Thyroid gland (tissue), 4 donors: ENCODE measurements at places on chromosomes 6 and 20. TPM values are rescaled to one million over a fixed set of nuclear protein-coding genes. Genes with fewer than 3 reads are reported as not detected.

The TMEM181 gene
- total RNA-seq, result 28.1 TPM

The DNMT3B gene
- 2.7 TPM for total RNA-seq

The GLP1R gene
- 0.45 TPM for total RNA-seq

The COL21A1 gene
- 1.6 TPM for total RNA-seq

The IL20RA gene
- 3.8 TPM for total RNA-seq

DNA sequence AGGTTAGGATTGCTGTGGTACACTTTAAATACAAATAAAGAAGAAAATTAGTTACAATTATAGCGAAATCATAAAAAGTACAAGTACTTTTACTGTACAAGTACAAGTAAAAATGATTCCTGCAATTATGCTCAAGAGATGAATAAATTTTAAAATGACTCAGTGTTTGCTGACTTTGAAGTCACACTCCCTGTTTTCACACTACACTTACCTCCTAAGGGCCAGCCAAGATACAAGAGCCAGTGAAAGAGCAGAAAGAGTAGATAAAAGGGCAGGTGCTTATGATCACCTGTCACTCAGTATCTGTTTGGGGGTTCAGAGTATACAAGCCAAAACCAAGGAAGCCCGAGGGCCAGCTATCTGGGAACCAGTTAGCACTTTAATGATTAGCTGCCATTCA is 41.0 kb upstream of the COL21A1 start:
- H3K36me3 ChIP-seq, result no peaks in the 10 kb centered on the region
- H3K27ac ChIP-seq, result no peak overlapping the region
- no peaks in the 10 kb centered on the region for H3K4me1 ChIP-seq
- H3K27me3 ChIP-seq, result no peaks in the 10 kb centered on the region
- no peak overlapping the region for H3K4me3 ChIP-seq

DNA sequence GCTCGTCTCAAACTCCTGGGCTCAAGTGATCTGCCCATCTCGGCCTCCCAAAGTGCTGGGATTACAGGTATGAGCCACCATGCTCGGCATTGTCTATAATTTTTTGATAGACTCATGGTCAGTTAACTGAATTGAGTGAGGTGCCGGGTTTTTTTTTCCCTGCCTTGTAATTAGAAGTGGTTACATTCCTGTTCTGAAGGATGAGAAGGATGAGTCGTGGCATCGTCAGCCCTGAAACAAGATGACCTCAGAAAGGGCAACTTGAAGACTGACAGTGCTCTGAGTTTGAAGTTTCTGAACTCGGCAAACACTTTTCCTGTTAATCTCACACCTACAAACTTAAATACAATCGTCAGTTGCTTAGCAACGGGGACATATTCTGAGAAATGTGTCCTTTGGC is 158.7 kb upstream of the PDE10A start:
- DNase-seq, result no peak
- no peak overlapping the region for H3K27ac ChIP-seq
- H3K36me3 ChIP-seq, result no peaks in the 10 kb centered on the region
- H3K4me3 ChIP-seq, result no peak overlapping the region

DNA sequence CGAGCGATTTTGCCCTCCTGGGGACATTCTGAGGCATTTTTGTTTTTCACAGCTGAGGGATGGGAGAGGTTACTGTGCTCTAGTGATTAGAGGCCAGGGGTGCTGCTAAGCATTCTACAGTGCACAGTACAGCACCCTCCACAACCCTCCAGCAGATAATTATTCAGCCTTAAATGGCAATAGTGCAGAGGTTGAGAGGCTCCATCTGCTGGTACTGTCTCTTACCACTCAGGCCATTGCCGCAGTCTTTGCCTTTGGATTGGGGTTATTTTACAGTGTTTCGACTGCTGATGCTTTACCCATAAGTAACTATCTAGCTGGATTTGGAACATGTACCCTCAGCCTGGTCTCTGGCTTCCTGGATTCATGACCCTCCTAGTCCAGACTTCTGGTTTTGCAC is 705.3 kb downstream of the KIF16B start:
- no peaks in the 10 kb centered on the region for H3K27me3 ChIP-seq
- no peaks in the 10 kb centered on the region for H3K36me3 ChIP-seq
- no peak overlapping the region for H3K27ac ChIP-seq
- H3K4me3 ChIP-seq, result no peak overlapping the region

DNA sequence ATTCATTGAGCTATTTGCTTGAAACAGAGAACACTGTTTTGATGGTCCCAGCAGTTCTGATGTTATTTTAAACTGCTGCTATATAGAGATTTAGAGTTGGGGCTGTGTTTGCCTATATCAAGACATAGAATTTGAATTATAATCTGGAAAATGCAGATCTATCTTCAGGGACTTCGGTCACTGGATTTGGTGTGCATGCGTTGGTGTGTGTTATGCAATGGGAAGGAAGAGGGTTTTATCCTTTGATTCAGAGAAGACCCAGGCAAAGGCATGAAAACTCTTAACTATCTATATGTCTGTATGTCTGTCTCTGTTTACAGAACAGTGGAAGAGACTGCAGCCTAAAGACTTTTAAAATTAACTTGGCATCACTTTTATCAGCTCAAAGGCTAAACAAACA is 2.0 kb downstream of the ADGRB3 start:
- H3K27ac ChIP-seq, result no peak overlapping the region
- H3K36me3 ChIP-seq, result no peaks in the 10 kb centered on the region
- no peak overlapping the region for H3K4me3 ChIP-seq
- DNase-seq, result no peak
- no peaks in the 10 kb centered on the region for H3K27me3 ChIP-seq

DNA sequence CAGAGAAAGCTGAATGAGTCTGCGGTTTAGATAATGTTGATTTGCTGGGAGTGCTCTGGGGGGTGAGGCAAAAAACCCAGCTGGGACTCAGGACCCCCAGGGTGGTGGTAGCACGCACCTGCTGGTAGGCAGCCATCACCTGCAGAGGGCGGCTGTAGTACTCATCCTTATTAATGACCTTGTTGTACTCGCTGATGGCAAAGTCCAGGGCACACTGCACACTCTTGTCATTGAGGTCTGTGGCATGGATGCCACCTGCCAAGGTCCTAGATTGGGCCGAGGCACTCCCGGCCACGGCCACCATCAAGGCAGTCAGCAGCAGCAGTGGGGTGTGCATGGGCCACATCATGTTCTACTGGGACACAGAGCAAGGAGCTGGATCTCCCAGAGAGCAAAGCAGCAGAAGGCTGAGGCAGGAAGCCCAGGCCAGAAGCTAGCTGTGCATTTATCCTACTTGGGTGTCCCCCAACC is at the start of gene CST5:
Gene CST5 (minus strand): TSS at position 421 of the 471 bp plus-strand sequence. CDS start 72 bp downstream, at position 349.
- H3K27me3 ChIP-seq, result no peaks in the 10 kb centered on the region
- H3K4me3 ChIP-seq, result no peak within 1 kb of the TSS
- H3K27ac ChIP-seq, result no peak within 1 kb of the TSS
- peaks cover 3% of the 10 kb centered on the region for H3K4me1 ChIP-seq
- no peak for DNase-seq

DNA sequence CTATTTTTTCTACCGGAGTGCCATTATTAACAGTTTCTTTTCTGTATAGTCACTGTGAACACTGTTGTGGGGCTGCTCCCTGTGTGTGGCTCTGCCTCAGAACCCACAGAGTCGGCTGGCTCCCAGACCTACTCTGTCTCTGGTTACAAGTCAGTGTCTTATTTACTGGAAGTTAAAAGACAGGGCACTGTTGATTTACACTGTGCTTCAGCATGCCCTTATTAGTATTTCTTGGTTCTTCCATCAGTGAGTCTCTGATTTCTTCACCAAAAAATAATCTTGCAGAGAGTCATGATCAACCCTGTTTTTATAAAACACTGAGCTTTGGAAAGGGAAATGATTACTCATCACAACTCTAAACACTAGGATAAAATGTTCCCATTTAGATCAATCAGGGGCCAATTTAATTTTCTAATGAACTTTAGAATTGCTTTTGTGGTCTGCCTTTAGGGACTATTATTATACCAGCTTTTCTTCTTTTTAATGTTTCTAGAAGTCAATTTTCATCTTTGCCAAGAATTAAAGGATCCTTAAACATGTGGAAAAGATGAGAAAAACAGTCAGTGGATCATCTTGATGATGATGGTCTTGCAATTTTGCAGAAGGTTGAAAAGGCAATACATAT is 92.6 kb downstream of the UTRN start:
- no peaks in the 10 kb centered on the region for H3K27me3 ChIP-seq
- DNase-seq, result no peak
- H3K36me3 ChIP-seq, result no peaks in the 10 kb centered on the region
- peaks cover 39% of the 10 kb centered on the region for H3K4me1 ChIP-seq
- no peak overlapping the region for H3K4me3 ChIP-seq
- H3K27ac ChIP-seq, result peak overlapping the region; percentile 48

DNA sequence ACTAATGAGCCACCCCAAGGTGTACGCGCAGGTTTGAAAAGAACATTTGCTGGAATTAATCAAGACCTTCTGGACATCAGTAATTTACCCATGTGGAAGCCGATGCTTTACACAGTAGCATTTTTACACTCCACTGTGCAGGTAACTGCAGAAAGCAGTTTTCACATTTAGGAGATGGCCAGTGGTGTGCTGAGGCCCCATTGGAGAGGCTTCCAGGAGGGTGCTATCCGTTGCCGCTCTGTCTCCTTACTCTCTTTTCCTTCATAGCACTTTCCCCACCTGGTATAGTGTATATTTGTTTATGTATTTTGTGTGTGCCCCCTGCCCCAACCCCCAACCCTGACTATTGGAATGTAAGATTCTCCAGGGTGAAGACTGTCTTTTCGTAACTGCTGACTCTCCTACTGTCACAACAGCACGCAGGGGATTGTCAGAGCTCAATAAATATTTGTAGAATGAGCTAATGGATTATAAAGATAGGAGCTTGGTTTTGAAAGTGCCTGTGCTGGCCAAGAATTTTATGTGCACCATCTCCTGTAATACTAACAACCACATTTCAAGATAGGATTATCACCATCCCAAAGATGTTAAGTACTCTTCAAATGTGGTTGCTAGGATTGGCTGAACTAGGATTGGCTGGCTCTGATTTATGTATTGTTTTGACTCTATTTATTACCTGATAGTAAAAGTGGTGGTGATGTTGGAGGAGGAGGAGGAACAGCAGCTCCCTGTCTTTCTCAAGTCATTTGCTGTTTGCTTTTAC is 74.0 kb upstream of the GLP1R start:
- H3K4me1 ChIP-seq, result no peaks in the 10 kb centered on the region
- H3K4me3 ChIP-seq, result no peak overlapping the region

DNA sequence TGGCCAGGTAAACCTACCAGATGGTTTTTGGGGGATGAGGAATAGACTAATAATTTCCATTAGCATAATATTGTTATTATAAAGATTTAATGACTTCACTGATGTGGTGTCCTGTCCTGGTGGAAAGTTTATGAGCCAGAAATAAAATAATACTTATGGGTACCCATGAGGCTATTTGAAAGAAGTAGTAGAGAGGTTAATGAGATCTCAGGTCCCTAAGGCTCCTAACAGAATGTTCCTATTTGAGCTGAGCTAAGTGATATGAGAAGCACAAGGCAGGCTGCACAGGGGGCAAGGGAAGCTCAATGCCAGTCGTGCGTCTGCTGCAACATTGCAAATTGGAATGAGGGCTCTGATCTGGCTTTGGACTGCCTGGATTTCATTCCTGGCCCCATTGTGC is 174.1 kb downstream of the BMP2 start:
- H3K4me3 ChIP-seq, result no peak overlapping the region
- no peaks in the 10 kb centered on the region for H3K36me3 ChIP-seq
- H3K4me1 ChIP-seq, result no peaks in the 10 kb centered on the region
- H3K27ac ChIP-seq, result no peak overlapping the region

- H3K27me3 ChIP-seq, result no peaks in the 10 kb centered on the region
- peak overlapping the region; percentile 68 for H3K27ac ChIP-seq
- no peaks in the 10 kb centered on the region for H3K36me3 ChIP-seq
- peak; percentile 67 for DNase-seq
- peaks cover 40% of the 10 kb centered on the region for H3K4me1 ChIP-seq
Measured at GRCh38 chr6:37125774-37126492, 44.0 kb upstream of the PIM1 start.

GRCh38 chr6:34909320-34909883 is 20.3 kb downstream of the ANKS1A start:
- no peak for DNase-seq
- no peak overlapping the region for H3K27ac ChIP-seq
- no peaks in the 10 kb centered on the region for H3K36me3 ChIP-seq
- H3K27me3 ChIP-seq, result no peaks in the 10 kb centered on the region

DNA sequence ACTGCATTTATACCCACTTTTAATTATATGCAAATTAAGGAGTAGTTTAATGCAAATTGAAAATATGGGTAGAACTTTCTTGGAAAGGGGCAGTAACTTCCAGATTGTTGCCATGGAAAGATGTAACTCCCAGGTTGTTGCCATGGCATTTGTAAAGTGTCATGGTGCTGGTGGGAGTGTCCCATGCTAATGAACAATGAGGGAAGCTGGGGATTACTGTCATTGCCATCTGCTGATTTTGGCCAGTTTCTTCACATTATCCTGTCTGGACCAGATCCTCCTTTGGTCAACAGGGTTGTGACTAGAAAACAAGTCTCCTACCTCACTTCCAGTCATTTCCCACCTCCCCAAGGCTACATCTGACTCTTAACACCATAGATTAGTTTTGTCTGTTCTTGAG is 45.4 kb upstream of the FERMT1 start:
- no peak for DNase-seq
- peaks cover 15% of the 10 kb centered on the region for H3K4me1 ChIP-seq

- no peak overlapping the region for H3K27ac ChIP-seq
- no peak overlapping the region for H3K4me3 ChIP-seq
- no peaks in the 10 kb centered on the region for H3K27me3 ChIP-seq
- no peak for DNase-seq
Measured at GRCh38 chr6:168700880-168701279, 259.9 kb downstream of the SMOC2 start.

GRCh38 chr6:33857932-33858475 is 54.2 kb upstream of the MLN start:
- H3K36me3 ChIP-seq, result no peaks in the 10 kb centered on the region
- no peak for DNase-seq
- no peak overlapping the region for H3K27ac ChIP-seq
- H3K4me1 ChIP-seq, result peaks cover 14% of the 10 kb centered on the region
- H3K4me3 ChIP-seq, result no peak overlapping the region

DNA sequence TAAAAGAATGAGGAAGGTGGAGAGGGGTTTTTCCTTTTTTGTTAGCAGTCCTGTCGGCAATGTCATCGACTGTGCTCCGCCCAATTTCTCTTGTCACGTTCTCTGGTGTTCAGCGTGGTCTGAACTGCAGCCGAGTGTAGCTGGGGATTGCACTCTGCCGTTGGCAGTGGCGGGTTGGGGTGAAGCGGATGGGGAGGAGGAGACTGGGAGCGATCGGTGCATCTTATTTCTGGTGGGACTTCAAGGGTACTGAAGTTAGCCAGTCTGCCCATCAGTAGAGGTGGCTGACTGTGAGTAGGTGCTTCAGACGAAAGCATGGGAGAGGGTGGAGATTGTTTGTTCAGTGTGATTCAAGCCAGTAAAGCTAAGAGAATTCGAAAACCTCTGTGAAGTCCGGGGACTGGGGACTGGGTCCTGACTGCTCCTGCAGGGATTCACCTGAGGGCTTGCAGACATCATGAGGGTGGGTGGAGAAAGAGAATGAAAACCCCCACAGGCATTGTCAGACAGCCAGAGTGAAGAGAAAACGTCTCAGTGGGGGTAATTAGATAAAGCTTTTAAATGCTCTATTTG is 5.1 kb downstream of the RREB1 start:
- DNase-seq, result peak; percentile 75
- peak overlapping the region; percentile 84 for H3K27ac ChIP-seq
- H3K27me3 ChIP-seq, result no peaks in the 10 kb centered on the region
- no peak overlapping the region for H3K4me3 ChIP-seq
- H3K4me1 ChIP-seq, result peaks cover 69% of the 10 kb centered on the region
